Activated naive CD8-positive, alpha-beta T cell treated with anti-CD3 and anti-CD28 coated beads for 36 hours (primary cell): ENCODE measurements at places on chromosomes 12 and 14. TPM values are rescaled to one million over a fixed set of nuclear protein-coding genes. Genes with fewer than 3 reads are reported as not detected.

Gene KIF5A
- 1.7 TPM for total RNA-seq

Gene GPRC5A
- 0.27 TPM for total RNA-seq

DNA sequence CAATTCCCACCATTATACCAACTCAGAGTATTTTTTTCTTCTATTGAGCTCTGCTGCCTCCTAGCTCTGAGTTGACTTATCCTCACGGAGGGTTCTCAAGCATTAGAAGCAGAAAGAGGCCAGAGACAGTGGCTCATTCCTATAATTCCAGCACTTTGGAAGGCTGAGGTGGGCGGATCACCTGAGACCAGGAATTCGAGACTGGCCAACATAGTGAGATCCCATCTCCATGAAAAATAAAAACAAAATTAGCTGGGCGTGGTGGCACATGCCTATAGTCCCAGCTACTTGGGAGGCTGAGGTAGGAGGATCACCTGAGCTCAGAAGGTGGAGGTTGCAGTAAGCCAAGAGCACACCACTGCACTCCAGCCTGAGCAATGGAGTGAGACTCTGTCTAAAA, 21.0 kb downstream of the HPD start:
- no peak for DNase-seq

- DNase-seq, result peak; percentile 60
Measured at GRCh38 chr12:107515446-107515958, 170.1 kb upstream of the PWP1 start.

GRCh38 chr12:14075797-14076393, 94.5 kb upstream of the GRIN2B start:
- no peak for DNase-seq

Gene TAS2R13
- 0.12 TPM for total RNA-seq

- no peak for DNase-seq
Measured at GRCh38 chr12:131959641-131960589, 10.2 kb downstream of the EP400 start.

- DNase-seq, result no peak
Measured at GRCh38 chr12:91009319-91009950, 4.7 kb upstream of the EPYC start.

Gene DCN
- not detected for total RNA-seq

DNA sequence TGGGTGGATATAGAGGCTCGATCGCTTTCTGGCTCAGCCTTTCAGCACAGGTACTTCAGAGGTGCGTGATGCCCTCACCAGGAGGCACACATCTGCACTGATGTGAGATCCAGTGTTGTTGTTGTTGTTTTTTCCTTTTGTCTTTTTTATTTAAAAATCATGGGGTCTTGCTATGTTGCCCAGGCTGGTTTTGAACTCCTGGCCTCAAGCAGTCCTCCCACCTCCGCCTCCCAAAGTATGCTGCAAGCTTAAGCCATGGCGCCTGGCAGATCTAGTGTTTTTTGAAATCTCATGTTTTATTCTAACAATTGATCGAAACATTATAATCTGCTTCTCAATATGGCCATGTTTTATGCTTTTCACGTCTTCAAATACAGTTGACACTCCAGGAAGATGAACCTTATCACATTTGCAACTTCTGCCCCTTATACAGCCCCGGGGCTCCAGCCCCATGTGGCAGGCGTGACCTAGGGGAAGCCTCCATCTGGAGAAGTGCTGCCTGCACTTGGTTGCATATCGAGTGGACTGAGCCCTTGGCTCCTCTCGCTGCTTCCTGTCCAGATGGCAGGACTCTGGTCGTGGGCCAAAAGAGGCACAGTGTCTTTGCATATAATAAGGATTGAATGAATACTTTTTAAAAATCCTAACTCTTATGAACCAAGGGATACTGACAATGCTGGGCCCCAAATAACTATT, 71.7 kb downstream of the TRAF3 start:
- DNase-seq, result no peak

DNA sequence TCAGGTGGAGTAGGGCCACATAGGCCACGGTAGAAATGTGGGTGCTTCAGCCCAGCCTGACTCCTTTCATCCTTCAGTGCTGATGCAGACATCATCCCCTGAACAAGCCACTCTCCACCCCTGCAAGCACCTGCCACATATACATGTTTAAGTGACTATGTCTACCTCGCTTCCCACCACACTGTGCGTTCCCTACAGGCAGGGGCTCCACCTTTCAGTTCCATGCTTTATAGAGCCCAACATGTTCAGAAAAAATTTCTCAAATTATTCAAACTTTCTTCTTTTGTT, 11.6 kb downstream of the SLC7A7 start:
- DNase-seq, result no peak

Gene ZDHHC22
- total RNA-seq, result not detected

DNA sequence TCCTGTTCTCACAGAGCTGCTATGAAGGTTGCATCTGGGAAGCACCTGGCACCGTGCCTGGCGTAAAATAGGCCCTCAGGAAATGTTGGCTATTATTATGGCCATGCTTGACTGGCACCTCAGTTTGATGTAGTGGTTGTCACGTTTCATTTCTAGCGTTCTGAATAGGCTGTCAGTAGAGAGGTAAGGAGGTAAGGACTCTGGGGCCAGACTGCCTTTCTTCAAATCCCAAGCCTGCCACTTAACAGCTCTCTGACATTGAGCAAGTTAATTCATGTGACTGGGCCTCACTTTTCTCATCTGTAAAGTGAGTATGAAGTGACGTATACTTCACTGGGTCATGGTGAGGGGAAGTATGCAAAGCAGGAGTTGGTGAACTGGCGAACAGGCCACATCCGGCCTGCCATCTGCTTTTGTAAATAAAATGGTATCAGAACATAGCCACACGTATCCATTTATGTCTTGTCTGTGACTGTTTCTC, 196.2 kb downstream of the CACNA1C start:
- DNase-seq, result no peak
